ENCODE measurements at places on chromosomes 13 and 19. TPM values are rescaled to one million over a fixed set of nuclear protein-coding genes. Genes with fewer than 3 reads are reported as not detected.

KIR2DL3 gene
- total RNA-seq = not detected

ZNF844 gene
- total RNA-seq = 8.2 TPM

ATP1A3 gene
- 4.0 TPM for total RNA-seq

CYP2A7 gene
- not detected for total RNA-seq

ZNF729 gene
- not detected for total RNA-seq

TEX101 gene
- total RNA-seq = not detected

DNA sequence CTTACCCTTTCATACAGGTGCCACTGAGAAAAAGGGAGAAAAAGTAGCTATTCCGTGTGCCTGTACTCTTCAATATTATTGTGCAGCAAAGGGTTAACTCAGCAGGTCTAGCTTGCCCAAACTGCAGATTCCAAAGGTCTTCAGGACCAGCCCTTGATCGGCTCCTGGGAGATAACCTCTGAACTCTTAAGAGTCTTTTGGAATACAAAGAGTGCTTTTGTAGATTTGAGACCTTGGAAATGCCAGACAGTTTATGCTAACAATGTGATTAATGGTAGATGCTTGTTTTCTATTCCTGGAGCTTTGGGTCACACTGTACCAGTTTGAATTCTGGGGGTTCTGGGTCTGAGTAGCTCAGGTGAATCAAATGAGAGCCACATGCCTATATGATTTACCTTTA lies 844.7 kb upstream of the MIR17HG start:
- no peak for DNase-seq

GRCh38 chr19:36140304-36141038 lies 605 bp downstream of the CAPNS1 start:
- DNase-seq = no peak

DNA sequence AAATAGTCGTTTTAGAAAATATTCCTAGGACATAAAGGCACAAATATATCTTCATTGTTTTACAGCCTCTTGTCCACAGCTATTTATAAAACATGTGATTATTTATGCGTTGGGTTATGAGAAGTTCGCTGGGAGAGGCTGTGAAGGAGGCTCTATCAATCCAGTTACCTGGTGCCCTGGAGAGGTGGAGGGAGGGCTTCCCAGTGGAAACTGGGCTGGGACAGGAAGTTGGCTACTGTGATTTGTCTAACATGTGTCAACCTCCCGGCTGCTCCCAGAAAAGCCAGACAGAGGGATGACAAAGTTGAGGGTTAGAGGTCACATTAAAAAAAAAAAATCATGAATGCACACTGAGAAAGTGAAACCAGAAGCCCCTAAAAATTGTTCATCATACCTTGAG lies 346.5 kb downstream of the ZNF536 start:
- DNase-seq = no peak

DNA sequence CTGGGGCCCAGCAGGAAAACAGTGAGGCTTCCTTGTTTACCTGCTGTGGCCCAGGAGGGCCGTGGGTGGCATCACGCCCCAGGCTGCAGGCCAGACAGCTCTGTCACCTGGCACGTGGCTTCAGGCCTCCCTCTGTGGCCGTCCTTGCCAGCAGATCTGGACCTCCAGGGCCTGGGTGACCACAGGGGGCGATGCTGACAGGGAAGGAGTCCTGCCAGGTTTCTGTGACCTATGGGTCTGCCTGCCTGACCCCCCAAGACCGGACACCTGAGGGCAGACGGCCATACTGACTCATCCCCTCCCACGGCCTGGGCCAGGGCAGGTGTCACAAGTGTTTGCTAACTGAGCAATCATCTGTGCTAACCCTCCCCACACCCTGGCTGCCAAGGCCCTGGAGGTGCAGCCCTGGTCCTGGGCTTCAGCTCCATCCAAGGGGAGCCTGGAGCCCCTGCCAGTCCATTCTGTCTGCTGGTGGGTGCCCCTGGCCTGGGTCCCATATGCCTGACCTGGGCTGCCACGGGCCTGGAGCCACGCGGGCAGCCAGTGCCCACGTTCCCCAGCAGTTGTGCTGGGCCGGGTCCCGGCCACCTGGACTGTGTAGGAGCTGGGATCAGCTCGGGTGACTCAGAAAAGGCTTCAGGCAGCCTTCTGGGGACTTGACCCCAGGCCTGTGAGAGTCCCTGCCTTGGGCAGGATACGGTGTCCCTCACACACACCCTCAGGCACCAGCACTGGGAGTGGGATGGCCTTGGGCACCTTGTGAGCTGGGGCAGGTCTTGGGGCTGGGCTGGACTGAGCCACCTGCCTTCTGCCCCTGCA lies 3.7 kb downstream of the CDC34 start:
- no peak for DNase-seq

- DNase-seq = no peak
Observed at GRCh38 chr13:107284173-107284572, 716.2 kb upstream of the ARGLU1 start.

DNA sequence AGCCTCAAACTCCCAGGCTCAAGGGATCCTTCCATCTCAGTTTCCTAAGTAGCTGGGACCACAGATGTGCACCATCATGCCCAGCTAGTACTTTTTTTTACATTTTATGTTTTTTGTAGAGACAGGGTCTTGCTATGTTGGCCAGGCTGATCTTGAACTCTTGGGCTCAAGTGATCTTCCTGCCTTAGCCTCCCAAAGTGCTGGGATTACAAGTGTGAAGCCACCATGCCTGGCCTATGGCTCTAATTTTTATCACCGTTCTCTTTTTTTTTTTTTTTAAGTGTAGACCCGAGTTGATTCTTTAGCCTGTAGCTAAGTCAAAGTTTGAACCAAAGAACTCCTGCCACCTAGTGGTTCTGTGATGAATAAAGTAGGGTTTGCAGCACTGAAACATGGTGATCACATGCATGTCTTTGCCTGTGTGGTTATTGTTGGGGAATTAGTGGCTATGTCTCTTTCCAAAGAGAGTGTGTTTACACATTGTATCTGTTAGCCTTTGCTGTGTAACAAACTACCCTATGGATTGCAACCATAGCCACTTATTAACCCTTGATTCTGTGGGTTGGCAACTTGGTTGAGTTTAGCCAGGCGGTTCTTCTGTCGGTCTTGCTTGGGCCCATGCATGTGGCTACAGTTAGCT lies 11.6 kb downstream of the NFILZ start:
- no peak for DNase-seq

GRCh38 chr19:40549007-40549708 lies 27.5 kb upstream of the SHKBP1 start:
- no peak for DNase-seq

DNA sequence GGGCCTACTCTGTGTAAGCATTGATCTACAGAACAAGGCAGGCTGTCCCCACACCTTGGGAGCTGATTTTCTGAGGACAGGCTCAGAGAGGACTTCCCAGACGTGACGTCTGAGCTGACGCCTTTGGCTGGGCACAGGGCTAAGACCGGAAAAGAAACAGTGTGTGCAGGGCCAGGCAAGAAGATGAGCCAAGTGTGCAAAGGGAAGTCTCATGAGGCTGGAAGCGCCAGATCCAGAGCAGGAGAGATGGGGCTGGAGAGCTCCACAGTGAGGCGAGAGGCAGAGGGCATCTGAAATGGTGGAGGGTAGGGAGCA lies 12.7 kb downstream of the IGLON5 start:
- no peak for DNase-seq

- DNase-seq = no peak
Observed at GRCh38 chr19:674282-675151, 1.7 kb upstream of the FSTL3 start.

- no peak for DNase-seq
Observed at GRCh38 chr19:14482172-14482941, 7.2 kb upstream of the PTGER1 start.

- no peak for DNase-seq
Observed at GRCh38 chr13:44464471-44464870, 90.8 kb downstream of the SERP2 start.

DNA sequence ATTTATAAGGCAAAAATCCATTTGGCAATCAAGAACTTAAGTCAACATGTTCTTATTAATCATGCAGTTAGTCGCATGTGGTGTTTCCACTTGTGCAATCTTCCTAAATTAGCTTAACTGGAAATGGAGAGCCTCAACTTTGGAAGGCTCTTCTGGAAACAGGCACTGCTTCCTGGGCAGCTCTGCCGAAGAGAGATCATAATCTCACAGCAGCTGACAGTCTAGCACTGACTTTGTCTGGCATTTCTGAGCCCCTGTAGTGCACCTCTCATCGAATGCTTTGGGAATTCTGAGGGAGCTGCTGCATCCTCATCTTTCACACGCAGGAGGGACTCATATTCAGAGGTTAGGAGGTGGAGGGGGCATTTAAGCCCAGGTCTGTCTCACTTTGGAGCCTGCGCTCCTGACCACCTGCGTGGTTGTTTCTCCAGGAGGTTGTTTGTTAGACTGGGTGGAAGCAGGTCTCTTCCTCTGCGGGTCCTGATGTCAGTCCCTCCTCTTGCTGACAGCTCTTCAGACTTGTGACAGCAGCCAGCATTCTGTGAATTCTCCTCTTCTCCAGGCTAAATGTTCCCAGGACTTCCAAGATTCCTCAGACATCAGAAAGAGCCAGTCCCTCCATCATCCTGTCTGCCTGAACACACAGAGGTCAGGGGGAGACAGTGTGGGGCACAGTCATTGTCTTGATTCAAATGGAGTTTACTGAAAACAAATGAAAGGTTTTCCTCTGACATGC lies 100.4 kb upstream of the GJB6 start:
- DNase-seq = peak; percentile 89

DNA sequence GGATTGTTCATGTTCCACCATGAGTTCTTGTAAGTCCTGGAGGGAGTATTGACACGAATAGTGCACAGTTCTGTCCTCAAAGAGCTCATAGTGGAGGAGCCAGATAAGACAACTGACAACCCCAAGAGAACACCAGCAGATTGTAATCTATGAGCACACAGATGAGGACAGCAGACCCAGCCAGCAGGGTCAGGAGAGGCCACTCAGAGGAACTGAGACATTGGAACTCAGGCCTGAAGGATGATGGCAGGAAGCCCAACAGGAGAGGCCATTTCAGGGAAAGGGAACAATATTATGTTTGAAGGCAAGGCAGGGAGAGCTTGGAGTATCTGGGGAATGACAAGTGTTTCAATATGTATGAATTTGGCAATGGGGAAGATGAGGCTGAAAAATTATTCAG lies 63.7 kb upstream of the IPO5 start:
- no peak for DNase-seq

DNA sequence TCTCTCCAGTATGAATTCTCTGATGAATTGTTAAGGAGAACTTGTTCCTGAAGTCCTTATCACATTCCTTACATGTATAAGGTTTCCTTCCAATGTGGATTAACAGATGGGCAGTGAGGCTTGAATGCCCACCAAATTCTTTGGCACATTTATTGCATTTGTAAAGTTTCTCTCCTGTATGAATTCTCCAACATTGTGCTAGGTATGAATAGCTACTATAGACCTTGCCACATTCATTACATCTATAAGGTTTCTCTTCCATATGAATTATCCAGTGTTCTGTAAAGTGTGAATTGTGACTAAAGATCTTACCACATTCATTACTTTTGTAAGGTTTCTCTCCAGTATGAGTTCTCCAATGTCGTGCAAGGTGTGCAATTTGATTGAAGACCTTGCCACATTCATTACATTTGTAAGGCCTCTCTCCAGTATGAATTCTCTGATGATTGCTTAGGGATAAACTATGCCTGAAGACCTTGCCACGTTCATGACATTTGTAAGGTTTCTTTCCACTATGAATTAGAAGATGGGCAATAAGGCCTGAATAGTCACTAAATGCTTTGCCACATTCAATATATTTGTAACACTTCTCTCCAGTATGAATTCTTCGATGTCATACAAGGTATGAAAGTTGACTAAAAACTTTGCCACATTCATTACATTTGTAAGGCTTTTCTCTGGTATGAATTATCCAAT lies 20.4 kb downstream of the ZNF578 start:
- DNase-seq = no peak

- DNase-seq = no peak
Observed at GRCh38 chr13:39417131-39417530, 185.9 kb downstream of the LHFPL6 start.

DNA sequence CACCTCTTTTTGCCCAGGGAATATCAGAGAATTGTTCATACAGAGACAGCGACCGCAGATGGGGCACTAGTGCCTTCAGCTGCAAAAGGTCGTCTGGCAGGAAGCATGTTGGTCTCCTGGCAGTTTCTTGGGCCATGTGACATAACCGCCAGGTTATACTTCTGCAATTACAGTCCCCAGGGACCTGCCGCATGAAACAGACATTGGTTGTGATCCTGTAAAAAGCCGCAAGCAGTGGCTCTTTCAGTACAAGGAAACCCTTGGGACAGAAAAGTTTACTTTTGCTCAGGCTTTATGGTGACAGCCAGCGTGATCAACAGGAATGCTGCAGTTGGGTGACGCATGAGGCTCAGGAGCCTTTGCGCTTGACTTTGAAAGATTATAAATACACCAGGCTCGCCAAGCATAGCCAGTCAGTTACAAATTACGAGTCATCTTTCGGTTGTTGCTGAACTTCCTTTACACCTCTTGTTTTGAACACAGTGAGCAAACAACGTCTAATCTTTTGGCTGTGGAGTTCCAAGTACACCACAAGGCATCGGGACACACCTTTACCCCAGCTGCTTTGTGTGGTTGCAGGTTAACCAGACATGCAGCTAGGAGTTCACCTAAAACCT lies 50.5 kb upstream of the UBE2L5 start:
- no peak for DNase-seq

- no peak for DNase-seq
Observed at GRCh38 chr19:48216933-48217332, 38.8 kb downstream of the CARD8 start.

- no peak for DNase-seq
Observed at GRCh38 chr19:2726904-2727639, 5.9 kb upstream of the DIRAS1 start.

- DNase-seq = peak; percentile 87
Observed at GRCh38 chr13:43584751-43585150, 202.0 kb downstream of the ENOX1 start.

- no peak for DNase-seq
Observed at GRCh38 chr19:50490991-50491472, 14.4 kb upstream of the GARIN5A start.

DNA sequence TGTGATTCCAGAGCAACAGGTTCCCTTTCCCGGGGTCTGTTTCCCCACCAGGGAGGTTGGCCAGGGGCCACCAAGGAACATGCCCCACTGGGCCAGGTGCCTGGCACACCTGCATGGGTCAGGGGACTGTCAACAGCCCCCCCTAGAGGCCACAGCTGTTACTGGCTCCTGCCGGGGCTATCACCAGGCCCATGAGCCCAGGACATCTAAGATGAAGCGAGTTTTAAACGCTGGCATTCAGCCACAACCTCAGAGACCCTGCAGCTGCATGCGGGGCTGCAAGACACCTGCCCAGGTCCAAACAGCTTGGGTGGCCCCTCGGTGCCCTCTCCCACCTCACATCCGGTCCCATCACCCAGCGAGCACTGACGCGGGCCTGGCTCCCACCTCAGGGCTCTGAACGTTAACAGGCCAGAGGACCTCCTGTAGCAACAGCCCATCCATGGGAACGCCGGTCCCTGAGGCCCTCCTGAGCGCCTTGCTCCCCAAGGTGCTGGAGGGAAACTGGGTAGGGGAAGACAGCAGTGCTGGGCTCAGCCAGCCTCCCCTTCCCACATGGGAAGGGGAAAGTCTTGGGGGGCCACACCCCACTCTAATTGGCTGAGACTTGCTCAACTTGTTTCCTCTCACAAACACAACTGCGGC lies 12.0 kb downstream of the KHSRP start:
- no peak for DNase-seq

All from esophagus muscularis mucosa (tissue), 4 donors.